Activated naive CD8-positive, alpha-beta T cell treated with anti-CD3 and anti-CD28 coated beads for 36 hours (primary cell): ENCODE measurements at places on chromosomes 11 and 22. TPM values are rescaled to one million over a fixed set of nuclear protein-coding genes. Genes with fewer than 3 reads are reported as not detected.

- no peak for DNase-seq
Observed at GRCh38 chr11:111348147-111348546, 30.9 kb downstream of the POU2AF1 start.

GRCh38 chr11:85431319-85431718, 195.8 kb downstream of the DLG2 start:
- DNase-seq: no peak

DNA sequence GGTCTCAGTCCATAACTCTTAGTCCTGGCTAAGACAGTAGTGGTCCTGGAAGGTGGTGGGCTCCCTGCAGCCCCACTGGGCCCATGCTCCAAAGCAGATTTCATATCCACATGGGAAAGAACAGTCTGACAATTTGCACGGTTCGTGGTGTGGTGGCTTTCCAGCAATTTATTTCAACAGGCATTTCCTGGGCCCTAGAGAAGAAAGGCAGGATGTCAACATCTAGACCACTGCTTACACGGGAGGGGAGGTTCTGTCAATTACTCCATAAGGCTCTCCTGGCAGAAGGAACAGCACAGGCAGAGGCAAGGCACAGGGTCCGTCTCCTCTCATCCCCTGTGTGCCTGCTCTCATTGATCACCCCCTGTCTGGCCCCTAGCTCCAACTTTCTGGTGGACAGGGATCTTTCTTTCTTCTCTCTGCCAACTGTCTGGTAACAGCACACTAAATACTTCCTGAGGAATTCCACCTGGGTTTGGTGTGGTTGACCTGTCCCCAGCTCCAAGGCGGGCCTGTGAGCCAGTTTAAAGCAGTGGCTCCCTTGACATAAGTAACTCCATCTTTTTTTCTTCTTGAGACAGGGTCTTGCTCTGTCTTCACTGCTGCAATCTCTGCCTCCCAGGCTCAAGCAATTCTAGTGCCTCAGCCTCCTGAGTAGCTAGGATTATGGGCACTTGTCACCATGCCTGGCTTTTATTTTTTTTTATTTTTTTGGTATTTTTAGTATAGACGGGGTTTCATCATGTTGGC, 5.1 kb upstream of the A4GALT start:
- no peak for DNase-seq

DNA sequence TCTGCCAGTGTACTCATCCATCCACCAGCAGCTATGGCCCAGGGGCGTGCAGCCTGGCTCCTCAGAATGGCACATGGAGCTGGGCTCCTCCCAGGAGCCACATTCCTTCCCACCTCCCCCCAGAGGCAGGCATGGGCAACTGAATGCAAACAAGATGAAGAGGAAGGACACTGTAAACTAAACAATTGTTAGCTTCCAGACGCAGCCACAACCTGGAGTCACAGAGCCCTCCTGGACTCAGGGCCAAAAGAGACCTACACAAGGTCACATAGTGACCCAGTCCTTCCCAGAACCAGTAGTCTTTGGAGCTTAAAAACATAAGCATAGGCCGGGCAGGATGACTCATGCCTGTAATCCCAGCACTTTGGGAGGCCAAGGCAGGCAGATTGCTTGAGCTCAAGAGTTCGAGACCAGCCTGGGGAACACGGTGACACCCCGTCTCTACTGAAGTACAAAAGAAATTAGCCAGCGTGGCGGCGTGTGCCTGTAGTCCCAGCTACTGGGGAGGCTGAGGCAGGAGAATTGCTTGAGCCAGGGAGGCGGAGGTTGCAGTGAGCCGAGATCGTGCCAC, 30.7 kb upstream of the CLDN5 start:
- DNase-seq: no peak

DNA sequence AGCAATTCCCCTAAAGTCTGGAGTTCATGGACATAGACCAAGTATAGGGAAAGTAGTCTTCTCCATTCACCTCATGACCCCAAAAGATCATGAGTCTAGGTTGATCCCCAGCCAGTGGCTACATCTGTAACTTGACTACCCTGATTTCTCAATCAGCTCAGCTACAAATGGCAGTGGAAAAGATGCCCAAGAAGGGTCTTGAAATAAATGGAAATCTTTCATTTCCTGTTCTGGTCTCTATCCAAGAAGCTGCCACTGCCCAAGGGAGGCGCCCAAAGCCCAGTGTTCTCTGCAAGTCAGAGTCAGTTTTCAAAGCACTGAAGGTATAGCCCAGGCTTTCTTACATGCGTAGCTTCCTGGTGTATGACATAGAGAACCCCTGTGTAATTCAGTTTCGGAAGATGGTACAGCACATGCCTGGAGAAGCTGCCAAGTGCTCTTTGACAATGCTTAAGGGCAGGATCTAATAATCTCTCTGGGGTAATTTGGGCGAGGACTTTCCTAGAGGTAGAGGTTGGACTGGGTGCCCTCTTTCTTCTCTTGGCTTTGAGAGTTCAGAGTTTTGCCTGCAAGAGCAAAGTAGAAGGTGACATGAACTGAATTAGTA, 101.1 kb downstream of the ADAMTS15 start:
- DNase-seq: no peak

GRCh38 chr11:120869516-120870011, 154.3 kb upstream of the TBCEL start:
- DNase-seq: no peak

DNA sequence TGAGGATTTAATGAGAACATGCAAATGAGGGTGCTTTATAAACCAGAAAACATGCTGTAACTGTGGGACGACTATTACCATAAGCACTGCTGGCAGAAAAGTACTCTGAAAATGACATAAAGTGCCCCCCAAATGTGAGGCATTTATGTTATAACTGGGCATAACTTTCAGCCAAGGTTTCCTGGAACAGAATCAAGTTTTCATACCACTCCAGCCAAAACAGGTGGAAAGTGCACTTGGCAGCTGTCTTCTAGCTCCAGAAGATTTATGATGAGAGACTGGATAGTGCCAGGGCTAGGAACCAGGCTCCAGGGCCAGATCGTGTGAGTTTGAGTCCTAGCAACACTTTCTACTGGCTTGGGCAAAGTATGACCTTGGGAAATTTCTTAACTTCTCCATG, 339.2 kb downstream of the TENM4 start:
- no peak for DNase-seq

DNA sequence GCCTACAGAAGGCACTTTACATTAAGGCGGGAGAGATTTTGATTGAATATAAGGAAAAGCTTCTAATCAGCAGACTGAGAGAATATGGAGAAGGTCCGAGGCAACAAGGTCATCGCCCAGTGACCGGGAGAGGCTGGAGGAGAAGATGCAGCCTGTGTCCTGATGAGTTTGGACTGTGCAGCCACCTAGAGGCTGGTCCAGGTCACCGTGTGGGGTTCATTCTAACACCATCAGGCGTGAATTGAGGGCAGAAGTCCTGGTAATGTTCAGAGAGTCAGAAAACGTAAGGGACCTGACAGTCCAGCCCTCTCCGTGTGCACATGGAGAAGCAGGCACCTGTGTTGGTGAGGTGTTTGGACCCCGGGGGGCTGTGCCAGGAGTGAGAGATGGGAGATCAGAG, 102.7 kb downstream of the FEZ1 start:
- DNase-seq: no peak

DNA sequence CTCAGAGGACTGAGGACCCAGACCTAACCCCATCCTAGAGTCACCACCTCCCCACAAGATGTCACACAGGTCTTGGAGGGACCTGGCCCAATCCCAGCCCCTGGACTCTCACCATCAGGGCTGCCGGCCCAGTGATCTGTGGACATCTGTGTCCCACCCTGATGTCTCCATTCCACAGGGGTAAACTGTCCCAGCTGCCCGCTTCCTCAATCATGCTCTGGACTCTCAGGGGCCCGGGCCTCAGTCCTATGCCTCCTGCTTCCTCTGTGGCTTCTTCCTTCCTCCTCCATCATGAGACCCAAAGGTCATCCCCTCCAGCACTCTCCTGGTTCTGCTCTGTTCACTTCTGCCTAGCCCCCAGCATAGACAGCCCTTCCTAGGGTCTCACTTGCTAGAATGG, 32.2 kb downstream of the ARAP1 start:
- no peak for DNase-seq

DNA sequence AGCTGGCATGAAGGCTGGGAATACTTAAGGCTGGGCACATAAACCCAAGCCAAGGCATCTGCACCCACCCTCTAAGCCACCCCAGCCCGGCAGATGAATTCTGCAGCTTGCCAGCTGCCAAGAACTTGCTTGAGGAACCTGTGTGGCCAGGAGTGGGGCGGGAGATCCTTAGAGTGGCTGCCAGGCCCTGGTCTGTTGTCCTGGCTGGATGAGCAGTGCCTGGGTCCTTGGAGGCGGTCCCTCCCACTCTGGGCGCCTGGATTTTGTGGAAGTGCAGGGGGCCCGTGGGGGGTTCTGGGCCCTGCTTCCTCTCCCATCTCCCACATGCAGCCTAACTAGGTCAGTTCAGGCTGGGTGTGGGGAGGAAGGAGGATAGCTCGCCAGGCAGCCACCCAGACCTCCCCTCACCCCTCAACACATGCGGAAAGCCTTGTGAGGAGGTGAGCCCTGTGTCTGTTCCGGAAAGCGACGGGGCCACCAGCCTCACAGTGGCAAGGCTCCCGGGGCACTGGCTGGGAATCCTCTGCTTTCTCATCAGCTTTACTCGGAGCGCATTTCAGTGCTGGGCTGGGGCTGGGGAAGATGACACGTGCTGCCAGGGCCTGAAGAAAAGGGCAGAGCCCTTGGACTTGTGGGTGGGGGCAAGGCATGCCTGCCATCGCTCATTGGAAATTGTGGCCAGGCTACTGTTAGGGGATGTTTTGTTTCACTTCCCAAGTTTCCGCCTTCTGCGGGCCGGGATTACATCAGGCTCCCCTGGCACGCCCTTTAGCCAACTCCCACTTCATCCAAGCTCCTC, 8.4 kb downstream of the DAGLA start:
- DNase-seq: no peak

DNA sequence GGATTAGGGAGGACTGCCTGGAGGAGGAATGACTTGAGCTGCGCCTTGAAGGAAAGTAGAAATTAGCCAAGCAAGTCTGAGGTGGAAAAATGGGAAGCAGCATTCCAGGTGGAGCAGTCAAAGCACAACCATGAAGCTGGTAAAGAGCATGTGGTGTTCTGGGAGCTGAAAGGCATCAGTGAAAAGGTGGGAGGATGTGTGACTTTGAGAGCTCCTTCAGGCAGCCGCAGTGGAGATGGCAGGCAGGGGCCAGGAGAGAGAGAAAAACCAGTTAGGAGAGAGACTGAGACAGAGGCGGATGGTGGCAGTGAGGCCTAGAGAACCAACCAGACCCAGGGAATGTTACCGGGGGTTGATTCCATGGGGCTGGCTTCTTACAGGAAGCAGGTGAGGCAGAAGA, 393.4 kb downstream of the MIAT start:
- no peak for DNase-seq

DNA sequence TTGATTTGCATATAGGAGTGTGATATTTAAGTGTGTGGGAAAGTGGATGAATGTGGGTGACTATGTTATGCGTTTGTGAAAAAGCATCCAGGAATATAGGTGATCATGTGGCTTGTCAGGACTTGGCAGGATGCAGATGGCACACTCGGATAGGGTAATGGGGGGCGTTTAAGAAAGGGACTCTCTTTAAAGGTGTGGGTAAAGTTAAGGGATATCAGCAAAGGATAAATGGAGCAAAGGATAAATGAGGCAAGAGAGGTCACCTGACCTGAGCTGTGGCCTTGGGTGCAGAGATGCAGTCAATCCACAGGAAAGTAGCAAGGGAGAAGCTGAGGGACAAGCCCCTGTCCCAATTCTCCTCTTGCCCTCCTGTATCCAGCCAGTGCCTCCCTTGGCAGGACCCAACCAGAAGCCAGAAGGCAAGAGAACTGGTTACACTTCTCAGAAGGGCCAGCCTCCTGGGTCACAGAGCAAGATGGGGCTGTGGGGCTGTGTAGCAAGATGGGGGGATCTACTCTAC, 47.5 kb upstream of the GRAMD1B start:
- peak; percentile 10 for DNase-seq

GRCh38 chr11:15625691-15626090, 511.0 kb downstream of the INSC start:
- no peak for DNase-seq

- no peak for DNase-seq
Observed at GRCh38 chr11:92735039-92735438, 234.4 kb upstream of the MTNR1B start.

Gene SLC2A11
- total RNA-seq: 5.2 TPM

Gene CD3E
- 364 TPM for total RNA-seq

Gene CASP12
- not detected for total RNA-seq

Gene GP1BB
- not detected for total RNA-seq

Gene CEP126
- 2.2 TPM for total RNA-seq

Gene IGF2
- total RNA-seq: 0.06 TPM

Gene OR8B12
- not detected for total RNA-seq

Gene MUC5AC
- total RNA-seq: not detected

Gene GAL
- total RNA-seq: 8.4 TPM

Gene GLYAT
- total RNA-seq: not detected

Gene VSIG10L2
- not detected for total RNA-seq
